Stimulated activated CD4-positive, alpha-beta T cell treated with anti-CD3 and anti-CD28 coated beads, TNF-alpha, amount 100 ng/mL, for 24 hours (primary cell): ENCODE measurements at places on chromosomes 6 and 20.

DNA sequence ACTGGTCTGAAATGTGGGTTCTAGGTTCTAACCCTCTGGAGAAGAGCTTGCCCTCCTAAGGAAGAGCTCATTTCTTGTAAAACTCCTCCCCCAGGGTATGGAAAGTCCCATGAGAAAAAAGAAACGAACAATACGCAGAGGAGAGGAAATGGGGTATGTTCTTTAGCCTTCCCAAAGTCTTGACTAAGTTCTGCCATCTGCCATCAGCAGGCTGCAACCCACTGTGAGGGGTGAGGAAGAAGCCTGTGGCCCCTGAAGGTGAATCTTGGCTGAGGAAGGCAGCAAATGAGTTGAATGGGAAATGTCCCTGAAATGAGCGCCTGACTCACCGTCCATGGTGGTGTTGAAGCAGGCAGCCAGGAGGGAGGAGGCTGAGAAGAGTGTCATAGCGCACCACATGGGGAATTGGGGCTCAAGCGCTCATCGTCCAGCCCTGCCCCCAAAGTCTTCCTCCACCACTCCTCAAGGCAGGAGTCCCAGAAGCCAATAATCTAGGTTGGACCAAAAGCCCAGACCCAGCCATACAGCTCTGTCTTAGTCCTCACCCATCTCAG, 10.4 kb upstream of the MATN4 start:
- DNase-seq = no peak

- no peak for DNase-seq
These were observed 24.5 kb downstream of the TOX2 start for GRCh38 chr20:43938932-43939761.

- no peak for DNase-seq
These were observed 174.7 kb downstream of the OTOR start for GRCh38 chr20:16922834-16923233.

GRCh38 chr6:63066055-63066704, 145.1 kb upstream of the FKBP1C start:
- DNase-seq = no peak

GRCh38 chr6:11854408-11855165, 76.0 kb upstream of the ADTRP start:
- no peak for DNase-seq

DNA sequence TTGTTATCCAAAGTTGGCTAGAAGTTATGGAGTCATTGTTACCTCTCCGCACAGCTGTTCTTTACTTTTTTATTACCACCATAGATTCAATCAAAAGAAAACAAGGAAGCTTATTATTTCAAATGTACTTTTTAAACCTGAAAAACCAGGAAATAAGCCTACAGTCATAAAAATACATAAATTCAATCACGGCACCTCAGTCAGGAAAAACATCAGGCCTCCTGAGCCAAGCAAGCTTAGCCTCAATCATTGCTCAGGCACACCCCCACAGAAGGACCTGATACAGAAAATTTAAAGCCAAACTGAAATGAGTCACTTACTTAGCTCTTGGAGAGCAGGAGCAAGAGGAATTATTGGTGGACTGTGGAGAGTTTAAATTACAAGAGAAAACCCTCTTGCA, 44.3 kb downstream of the MARCKS start:
- DNase-seq = no peak

DNA sequence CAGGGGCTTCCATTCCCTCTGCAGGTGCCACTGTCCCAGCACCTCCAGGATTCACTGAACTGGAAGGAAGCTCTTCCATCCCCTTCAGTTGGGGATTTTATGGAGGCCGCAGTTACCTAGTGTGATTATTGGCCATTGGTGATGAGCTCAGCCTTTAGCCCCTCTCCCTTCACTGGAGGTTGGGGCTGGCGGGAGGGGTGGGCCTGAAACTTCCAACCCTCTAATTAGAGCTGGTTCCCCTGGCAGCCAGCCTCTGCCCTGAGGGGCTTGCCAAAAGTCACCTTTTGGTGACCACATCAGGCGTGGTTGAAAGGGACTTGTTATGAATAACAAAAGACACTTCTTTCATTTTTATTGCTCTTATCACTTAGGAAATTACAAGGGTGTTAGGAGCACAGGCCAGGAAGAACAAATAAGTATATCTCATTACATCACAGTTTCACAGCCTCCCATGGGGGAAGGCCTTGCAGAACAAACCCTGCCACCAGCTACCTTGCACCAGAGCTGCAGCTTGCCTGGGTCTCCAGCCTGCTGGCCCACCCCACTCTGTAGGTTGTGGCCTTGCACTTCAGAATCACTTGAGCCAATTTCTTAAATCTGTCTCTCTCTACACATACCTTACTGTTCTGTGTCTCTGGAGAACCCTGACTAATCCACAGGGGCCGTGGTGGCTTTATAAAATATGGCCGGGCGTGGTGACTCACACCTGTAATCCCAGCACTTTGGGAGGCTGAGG, 5.0 kb downstream of the PYGB start:
- no peak for DNase-seq

- DNase-seq = no peak
These were observed 104.6 kb upstream of the AKIRIN2 start for GRCh38 chr6:87806635-87807034.

- no peak for DNase-seq
These were observed 14.5 kb downstream of the CD24 start for GRCh38 chr6:106959985-106960384.

DNA sequence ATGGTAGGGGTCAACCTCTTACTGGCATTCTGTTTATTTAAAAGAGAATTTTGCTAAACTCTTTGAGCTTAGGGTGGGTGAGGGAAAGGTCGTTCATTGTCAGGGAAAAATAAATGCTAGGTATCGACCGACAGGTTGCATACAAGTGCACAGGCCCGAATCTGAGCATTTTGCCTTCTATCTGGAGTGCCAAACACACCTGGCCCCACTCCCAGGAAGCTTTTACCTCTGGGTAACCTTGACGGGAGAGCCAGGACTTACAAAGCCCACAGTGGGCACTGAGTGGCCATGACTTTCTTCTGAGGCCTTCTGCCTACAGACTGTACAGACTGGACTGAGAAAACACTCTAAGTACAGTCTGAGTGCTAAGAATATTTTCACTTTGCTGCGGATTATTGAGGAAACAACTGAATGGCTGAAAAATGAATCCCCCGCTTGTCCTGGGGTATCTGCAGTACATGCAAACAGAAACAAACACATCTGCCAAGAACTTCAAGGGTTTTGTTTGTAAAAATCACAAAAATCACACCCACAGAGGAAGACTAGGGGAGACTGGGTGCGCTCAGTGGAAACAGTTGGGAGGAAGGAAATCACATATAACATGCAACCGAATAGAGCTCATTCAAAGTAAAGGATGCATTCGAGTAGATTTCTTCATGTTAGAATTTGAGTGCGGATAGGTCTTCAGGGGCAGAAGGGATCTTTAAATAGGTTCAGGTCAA, 152.8 kb downstream of the NFATC2 start:
- no peak for DNase-seq

GRCh38 chr6:3228771-3229565, 1.5 kb upstream of the TUBB2B start:
- DNase-seq = no peak

- no peak for DNase-seq
These were observed 6.2 kb downstream of the MYLIP start for GRCh38 chr6:16135066-16135465.

GRCh38 chr6:27161115-27161514, 86.4 kb upstream of the PRSS16 start:
- no peak for DNase-seq

DNA sequence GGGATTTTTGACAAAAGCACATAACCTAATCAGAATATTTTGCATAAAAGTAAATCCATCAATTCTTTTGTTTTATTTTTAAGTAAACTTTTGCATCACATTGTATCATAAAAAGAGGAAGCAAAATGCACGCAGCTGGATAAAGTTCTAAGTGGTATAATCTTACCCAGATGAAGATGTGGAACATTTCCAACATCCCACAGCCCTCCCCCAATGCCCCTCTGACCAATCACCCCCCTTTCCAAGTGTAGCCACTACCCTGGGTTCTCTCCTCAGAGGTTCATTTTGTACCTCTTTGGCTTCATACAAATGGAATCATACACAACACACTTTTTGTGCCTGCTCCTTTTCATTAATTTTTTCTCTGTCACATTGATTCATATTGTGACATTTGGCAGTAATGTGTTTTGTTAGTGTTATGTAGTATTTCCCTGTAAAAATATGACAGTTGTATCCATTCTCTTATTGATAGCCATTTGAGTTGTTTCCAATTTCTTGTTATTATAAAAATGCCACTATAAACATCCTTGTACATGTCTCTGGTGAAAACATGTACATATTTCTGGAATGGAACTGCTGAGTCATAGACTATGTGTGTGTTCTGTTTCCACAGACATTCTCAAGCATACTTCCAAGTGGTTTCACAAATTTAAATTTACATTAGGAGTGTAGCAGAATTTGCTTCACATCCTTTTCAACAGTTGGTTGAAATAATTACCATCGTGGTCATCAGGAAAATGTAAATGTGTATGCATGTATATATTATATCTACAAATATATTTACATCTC, 92.9 kb upstream of the SYNDIG1 start:
- no peak for DNase-seq

GRCh38 chr20:15817351-15817750, 755.9 kb downstream of the KIF16B start:
- no peak for DNase-seq

- no peak for DNase-seq
These were observed 97.4 kb upstream of the HSF2 start for GRCh38 chr6:122302067-122302466.

GRCh38 chr20:16147216-16147615, 426.0 kb downstream of the KIF16B start:
- no peak for DNase-seq

- DNase-seq = no peak
These were observed 10.1 kb downstream of the PPP1R3G start for GRCh38 chr6:5095236-5095635.

DNA sequence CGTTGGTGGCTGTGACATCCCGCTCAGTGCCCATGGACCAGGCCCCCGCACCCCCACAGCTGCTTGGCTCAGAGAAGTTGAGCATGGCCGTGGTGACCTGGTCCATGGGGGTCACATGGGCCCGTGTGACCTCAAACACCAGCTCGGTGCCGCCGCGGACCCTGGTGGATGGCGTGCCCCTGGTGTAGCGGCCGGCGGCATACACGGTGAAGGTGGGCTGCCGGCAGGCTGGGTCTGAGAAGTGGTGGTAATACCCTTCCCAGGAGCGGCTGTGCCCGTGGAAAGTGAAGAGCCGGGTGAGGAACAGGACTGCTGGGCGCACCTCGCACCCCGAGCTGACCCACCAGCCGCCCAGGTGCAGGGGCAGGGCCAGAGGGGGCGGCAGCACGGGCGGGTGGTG, 54.1 kb downstream of the APCDD1L start:
- no peak for DNase-seq

DNA sequence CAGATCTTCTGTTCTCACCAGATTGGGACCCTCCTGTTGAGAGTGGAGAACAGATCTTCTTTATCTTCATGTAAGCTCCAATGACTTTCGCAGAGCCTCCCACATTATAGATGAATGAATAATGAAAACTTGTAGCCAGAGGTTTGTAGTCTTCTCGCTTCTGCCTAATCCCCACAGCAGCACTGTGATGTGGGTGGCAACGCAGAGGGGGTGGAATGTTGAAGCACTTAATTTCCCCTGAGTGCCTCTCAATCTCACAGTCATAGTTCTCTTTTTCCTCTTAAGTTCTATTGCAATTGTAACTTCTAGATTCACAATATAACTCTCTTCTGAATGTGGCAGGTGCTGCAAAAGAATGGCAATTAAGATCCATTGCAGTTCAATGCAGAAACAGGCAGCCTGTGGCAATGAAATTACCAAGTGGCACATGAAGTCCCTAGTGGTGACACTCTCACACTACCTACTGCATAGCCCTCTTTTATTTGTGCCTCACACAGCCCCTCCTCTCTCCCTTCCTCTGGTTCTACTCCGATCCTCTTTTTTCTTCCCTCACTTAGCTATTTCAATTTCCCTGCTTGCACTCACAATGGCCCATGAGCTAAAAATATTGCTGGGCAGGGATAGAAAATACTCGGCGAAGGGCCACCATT, 281.9 kb downstream of the UBE3D start:
- no peak for DNase-seq
